OCI-M1 (cell line): ENCODE measurements at places on chromosomes 7 and 10.

GRCh38 chr10:18204039-18204835 is 64.0 kb downstream of the CACNB2 start:
- peak; percentile 22 for DNase-seq

DNA sequence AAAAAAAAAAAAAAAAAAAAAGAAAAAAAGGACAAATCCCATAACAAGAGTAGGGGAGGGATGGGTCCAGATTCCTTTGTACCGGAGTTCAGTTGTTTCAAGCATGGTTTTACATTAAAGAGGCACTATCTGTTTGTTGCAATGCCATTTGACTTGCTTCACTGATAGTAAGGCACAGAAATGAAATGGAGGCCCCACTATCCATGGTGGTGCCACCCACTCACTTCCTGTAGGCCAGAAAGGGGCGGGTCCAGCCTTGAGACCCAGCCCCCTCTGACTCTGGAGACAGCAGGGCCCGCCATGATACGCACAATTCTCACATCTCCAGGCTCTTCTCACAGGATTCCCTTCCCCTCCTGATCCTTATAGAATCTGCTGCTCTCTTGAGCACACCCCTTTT is 100.0 kb downstream of the CLEC2L start:
- no peak for DNase-seq

DNA sequence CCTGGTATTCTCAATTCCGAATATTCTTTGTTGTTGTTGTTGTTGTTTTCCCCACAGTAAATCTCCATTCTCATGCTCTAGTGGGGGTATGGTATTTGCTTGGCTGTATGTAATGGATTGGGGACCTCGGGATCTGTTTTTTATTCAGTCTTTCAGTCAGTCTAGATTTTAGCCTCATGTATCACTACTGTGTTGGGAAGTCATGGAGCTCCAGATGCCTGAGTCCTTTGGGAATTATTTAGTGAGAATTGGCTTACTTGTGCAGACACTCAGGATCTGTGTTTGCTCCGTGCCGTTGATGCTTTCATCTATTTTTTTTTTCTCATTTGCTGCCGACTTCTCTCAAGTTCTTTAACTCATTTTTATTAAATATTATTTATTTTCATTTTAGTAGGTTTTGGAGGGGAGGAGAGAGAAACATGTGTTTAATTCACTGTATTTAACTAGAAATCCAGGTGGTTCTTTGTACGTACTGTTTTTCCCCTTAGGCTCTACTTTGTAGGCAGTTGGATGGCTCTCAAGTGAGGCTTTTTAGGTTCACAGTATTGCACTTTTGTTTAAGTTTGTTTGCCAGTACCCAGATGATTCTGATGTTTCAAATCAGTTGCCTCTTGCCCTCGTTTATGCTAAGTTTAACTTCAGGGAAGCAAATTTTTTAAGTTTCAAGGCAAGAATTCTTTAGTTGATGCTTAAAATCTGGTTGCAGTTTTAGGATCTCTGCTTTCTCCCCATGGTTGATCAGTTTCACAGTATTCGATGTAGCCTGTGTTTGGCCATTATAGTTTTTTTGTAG is 36.9 kb downstream of the ZNRF2 start:
- DNase-seq, result peak; percentile 43

GRCh38 chr7:76016191-76016947 is 22.0 kb upstream of the TMEM120A start:
- DNase-seq, result no peak

DNA sequence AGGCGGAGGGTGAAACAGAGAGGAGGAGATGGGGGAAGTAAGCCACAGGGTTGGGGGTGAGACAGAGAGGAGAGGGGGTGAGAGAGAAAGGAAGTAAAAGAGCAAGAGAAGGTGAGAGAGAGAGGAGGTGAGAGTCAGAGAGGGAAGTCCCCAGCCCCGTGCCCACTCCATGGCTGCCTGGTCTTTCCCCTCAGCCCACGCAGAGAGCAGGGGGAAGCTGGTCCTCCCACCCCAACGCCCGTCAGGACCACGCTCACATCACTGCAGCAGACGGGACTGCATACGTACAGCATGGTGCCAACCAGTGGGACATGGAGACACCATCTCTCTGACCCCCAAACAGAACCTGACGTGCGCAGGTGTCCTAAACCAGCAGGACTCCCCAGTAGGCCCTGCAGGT is 12.1 kb upstream of the PDGFA start:
- DNase-seq, result no peak

DNA sequence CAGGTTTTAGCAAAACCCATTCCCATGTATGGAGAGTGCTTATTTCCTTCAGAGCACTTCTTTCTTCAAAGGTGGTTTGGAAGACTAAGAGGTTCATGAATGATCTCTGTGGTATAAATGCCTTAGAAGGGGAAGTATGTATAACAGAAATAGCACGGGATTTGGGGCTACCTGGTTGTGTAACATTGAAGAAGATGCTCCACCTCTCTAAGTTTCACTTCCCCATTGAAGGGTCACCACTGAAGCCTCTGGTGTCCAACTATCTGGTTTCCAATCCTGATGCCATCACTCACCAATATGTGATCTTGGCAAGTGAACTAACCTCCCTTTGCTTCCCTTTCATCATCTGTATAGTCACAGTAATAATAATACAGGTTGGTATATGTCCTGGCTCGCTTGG is 37.2 kb downstream of the CYCS start:
- DNase-seq, result no peak

GRCh38 chr10:35378541-35379210 is 42.4 kb downstream of the CCNY start:
- DNase-seq, result peak; percentile 67

DNA sequence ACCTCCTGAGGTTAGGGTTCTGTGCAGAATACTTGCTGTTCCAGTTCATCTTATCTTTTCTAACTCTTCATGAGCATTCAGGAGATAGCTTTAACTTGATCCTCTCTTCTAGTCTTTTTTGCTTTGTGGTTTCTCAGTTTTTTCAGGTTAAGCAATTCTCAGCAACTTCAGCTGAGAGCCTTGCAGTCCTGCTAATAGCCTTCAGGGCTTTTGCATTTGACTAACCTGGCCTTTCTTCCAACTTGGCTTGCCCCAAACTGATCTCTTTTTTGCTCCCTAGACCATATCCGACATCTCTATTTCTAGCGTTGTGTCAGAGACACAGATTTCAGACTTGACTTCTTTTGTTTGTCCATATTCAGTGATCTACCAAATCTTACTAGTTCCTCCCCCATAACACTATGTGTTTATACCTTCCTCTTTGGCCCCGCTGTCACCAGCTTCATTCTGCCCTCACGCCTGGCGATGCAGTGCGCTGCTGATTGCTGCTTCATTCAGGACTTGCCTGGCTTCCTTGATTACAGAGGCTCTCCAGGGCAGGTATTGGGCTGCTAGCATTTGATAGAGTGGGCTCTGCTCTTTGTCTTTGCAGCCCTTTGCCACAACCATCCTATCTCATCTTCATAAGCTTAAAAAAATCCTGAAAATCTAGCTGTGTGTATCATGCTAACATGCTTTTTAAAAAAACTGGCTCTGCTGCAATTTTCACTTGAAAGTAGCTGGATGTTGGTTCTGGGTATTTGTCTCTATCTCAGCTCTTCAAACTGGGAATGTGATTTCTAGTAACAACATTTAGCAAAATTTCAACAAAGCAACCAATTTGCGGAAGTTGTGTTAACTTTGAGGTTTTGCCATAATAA is 9.6 kb downstream of the CUL1 start:
- DNase-seq, result peak; percentile 51

- DNase-seq, result no peak
Observed at GRCh38 chr7:134900166-134900982, 85.9 kb upstream of the AGBL3 start.

GRCh38 chr7:141072548-141073172 is 1.2 kb upstream of the TMEM178B start:
- no peak for DNase-seq

GRCh38 chr10:34966040-34966439 is 124.1 kb downstream of the CUL2 start:
- no peak for DNase-seq

DNA sequence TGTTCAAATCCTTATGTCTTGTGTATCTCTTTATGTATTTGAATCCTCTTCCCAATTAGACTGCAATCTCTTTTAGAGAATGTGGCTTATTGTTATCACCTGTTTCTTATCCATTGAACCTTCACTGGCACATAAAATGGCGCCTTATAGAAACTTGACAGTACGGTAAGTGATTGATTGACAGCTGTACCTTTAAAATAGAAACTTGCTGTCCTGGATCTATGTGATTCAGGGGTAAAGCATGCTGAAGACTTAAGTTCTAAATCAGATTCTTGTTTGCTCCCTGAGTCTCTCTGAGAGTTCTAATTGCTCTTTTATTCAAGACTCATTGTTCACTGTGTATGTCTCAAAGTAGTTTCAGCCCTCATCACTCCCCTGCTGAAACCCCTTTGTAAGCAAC is 91.3 kb downstream of the CACNB2 start:
- DNase-seq, result no peak

GRCh38 chr7:157909370-157909769 is 572.6 kb downstream of the DNAJB6 start:
- no peak for DNase-seq

- DNase-seq, result no peak
Observed at GRCh38 chr10:12717981-12718707, 283.4 kb downstream of the CCDC3 start.

DNA sequence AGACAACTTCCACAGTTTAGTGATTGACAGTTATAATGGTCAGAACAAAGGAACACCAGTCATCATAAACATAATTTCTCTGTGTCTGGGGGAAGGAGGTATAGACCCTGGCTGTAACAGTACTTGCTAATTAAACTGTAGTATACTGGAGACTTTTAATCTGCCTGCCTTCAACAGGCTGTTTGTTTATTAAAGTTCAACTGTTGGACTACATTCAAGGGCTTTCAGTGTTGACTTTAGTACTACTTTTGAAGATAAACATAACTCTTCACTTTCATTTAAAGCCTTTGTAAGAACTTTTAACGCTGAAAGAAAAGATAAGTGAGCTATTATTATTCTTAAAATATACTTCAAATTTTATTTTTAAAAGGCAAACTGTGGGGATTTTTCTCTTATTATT is 15.5 kb upstream of the PTTG1IP2 start:
- DNase-seq, result no peak

DNA sequence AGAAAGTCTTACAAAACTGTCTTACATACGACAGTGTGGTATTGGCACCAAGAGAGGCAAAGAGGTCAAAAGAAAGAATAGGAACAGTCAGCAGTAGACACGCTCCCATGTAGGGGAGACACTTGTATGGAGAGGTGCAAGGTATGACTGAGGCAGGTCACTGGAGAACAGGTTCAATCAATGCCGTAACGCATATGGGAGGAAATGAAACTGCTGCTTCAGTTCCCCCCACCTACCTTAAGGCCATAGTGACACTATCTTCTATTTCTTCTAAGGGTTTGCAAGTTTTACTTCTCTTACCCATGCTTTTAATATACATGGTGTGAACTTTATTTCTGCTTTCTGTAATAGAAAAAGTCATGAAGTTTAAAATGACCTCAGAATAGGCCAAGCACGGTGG is 5.5 kb upstream of the PITRM1 start:
- DNase-seq, result no peak

DNA sequence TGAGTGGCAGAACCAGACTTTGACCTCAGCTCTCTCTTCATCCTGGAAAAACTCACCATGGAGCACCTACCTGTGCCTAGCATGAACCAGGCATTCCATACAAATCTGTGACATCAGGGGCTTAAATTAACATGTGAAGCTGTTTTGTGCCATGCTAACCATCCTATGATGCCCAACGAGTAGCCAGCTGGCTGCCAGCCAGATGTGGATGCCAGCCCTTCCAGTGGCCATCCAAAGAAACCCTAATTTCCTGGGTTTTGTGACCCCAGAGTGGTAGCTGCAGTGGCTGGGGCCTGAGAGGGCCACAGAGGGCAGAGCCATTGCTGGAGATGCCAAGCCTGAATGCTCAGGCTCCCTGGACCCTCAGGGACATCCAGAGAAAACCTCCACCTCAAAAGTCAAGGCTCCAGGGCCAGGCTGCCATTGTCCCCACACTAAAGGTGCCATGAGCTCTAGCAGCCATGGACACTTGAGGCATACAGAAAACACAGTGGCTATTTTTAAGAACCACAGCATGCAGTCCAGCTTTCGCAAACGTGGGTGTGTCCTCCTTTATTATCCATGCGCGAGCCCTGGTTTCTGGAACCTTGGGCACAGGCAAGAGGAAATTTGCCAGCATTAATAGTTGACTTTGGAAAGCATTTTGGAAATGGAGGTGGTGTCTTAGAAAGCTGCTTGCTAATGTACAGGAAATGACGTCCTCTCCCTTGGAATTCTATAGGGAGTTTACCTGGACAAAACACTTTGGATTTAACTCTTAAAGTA is 6.0 kb downstream of the CPXM2 start:
- no peak for DNase-seq

DNA sequence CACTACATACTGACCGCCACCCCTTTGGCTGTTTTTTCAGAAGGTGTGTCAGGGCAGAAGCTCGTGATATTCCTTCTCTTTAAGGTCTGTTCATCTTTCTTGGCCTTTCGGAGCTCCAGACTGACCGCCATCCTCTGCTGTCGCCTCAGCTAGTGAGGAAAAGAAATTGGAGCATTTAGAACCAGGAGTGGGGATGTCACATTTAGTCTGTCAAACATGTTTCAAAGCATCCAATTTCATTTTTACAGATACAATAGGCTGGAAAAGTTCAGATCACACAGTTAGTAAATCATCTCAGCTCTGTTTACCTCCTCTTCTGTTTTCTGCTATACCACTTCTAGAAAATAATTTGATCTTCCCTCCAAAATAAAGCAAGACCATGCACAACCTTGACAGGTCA is 4.8 kb downstream of the KPNA7 start:
- no peak for DNase-seq

DNA sequence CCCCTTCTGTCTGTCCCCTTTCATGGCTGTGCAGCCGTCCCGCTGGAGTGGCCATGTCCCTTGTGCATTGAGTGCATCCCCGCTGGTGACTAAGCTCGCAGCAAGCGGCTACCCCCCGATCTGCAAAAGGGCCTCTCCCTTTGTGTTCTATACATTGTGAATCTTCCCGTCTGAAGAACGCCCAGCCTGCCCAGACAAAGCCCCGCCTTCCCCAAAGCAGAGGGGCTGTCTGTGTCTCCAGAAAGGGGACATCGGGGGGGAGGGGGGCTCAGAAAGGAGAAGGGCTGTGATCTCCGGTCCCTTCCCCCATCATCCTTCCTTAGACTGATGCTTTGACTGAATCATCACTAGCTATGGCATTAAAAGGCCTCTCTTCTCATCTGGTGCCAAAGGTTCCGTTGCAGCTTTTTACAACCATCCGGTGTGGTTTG is 11.9 kb downstream of the NPTX2 start:
- no peak for DNase-seq

DNA sequence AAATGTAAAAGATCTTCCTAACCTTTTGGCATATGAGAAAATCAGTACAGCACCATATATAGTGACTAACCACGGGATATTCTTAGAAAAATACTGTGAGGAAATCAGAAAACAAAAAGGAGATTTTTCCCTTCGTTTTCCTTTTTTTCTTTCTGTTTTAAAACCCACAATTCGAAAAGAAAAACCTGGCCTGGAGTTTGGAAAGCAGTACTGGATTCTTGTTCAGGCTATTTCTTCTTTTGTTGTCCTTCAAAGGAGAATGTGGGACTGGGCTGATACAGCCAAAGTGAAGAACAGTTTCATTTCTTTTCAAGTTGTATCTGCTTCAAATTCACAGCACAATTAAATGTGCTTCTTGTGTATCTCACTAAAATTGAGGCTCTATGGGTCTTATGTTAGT is 156.8 kb upstream of the PHYHIPL start:
- peak; percentile 35 for DNase-seq
